ENCODE measurements at places on chromosomes 12 and 14.
A peak's percentile ranks its signal among the peaks of the same experiment; 100 is the strongest.

GRCh38 chr12:32120419-32120818, 13.8 kb downstream of the BICD1 start:
- no peak for DNase-seq

- no peak for DNase-seq
Observed at GRCh38 chr12:89433634-89434033, 81.3 kb upstream of the DUSP6 start.

- peak; percentile 78 for DNase-seq
Observed at GRCh38 chr12:58920102-58920960, at the start of gene LRIG3. Gene LRIG3 (minus strand): TSS chr12:58920504. CDS start chr12:58920235, 269 bp downstream.

- peak; percentile 32 for DNase-seq
Observed at GRCh38 chr14:77790566-77791224, 9.2 kb upstream of the ADCK1 start.

GRCh38 chr12:24418157-24418556, 468.7 kb upstream of the SOX5 start:
- no peak for DNase-seq

- DNase-seq = no peak
Observed at GRCh38 chr12:69755302-69755701, 16.6 kb downstream of the RAB3IP start.

DNA sequence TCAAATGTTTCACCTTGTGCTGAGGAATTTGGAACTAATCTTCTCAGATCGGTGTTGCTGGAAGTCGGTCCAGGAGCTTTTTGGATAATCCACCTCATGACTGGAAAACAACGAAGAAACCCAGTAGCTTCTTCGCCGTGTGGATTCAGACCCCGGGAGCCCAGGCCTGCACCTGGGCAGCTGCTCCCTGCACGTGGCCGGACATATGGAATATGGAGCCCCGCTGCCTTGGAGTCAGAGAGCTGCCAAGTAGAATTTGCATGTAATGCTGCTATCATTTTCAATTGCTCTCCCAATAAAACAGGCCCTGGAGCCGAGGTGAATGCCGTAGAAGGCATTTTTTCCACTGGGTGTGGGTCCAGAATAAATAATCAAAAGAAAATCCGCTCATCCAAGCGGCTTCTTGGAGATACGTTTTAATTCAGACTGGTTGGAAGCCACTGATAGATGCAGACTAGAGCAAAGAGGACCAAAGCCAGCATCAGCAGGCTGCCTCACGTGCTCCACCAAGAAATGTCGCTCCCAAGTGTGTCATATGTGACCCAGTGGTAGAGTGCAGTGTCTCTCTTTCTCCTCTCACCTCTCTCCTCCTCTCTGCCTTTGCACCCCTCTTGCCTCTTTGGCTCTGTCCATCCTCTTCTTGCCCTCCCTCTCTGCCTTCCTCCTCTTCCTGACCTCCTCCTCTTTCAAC, 115.3 kb downstream of the ZNF664 start:
- no peak for DNase-seq

- DNase-seq = no peak
Observed at GRCh38 chr12:14843425-14843887, at the start of gene ART4. Gene ART4 (minus strand): TSS chr12:14843526. CDS start chr12:14843113, 413 bp downstream.

- DNase-seq = no peak
Observed at GRCh38 chr12:131368668-131369071, 342.2 kb upstream of the SFSWAP start.

DNA sequence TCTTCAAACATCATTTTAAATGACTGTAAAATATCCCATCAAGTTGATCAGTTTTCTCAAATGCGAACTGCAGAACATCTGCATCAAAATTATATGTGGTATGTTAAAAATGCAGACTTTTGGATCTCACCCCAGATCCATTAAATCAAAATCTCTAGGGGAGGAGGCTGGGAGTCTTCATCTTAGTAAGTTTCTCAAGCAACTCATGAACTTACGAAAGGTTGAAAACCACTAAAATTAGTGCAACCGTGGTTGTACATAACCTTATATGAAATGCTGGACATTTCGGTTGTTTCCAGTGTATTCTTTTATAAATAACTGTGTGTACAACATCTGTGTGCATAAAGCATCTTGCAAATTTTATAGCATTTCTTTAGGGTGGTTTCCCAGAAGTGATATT, 39.2 kb downstream of the ZFP36L1 start:
- no peak for DNase-seq

DNA sequence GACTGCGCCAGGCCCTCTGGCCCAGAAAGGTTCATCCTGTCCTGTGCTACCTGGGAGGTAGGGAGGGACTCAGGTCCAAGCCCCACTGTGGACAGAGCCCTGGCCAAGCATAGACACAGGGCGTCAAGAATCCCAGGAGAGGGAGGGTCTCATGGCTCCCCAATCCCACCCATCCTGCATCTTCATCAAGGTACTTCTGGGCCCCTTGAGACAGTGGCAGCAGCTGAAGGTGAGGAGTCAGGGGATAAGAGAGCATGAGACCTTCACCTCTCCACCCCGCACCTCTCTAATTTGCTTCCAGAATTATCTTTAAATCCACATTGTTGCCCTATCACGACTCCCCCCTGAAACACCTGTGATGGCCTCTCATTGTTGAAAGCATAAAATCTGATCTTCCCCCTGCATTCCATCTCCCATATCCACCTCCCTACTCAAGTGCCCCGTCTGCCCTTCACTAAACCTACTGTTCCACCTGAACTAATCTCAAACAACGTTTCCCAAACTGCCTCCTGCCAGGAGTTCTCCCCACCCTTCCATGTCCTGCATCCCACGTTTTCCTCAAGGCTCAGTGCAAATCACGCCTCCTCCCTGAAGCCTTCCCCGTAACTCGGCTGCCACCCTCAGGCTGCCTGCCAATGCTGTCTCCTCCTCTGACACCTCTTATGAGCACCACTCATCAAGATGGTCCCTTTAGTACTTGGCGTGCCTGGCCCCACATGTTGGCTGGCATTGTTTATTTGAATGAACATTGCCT, 27.1 kb downstream of the KRT18 start:
- no peak for DNase-seq

DNA sequence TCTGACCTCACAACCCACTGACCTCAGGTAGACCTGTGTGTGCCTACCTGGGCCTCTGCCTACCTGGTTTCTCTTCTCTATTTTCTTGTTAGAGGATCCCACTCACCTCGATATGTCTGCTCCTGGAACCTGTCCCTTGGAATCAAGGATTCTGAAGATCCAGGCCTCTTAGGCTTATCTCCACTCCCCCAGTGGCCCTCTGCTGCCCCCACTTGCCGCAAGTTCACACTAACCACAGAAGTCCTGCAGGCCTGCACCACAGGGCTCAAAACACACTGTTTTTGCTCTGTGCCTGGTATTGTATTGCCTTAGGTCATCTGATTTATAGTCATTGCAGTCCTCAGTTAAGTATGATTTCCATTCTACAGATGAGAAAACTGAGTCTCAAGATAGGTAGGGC, 15.3 kb upstream of the NRXN3 start:
- DNase-seq = no peak

GRCh38 chr12:85625467-85625866, 210.7 kb downstream of the RASSF9 start:
- no peak for DNase-seq

DNA sequence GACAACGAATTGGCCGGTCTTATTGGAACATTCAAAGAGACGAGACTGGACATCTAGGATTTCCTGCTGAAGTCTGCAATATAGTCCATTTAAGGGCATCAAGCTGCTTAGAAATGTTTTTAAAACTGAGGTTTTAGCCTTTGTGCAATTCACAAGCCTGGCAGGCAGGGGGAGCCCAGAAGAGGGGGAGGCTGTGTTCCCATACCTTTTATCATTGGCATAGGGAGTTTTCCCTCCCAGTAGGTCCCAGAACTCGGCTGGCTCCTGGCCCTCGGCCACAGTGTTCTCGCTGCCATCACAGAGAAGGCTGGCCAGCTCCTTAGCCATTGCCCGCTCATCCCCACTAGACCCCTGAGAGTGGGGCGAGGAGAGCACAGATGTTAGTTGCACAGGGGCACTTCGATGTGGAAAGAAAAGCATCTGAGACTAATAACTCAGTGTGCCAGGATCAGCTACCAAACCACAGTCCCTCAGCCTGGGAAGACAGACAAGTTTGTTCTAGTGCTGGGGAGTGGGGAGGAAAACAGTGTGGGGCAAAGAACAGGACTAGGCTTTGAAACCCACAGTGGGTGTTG, 15.1 kb downstream of the AVIL start:
- peak; percentile 48 for DNase-seq

- no peak for DNase-seq
Observed at GRCh38 chr12:10389904-10390303, at the start of gene KLRK1. Gene KLRK1 (minus strand): TSS chr12:10390041. CDS start chr12:10388810, 1,231 bp downstream.

- no peak for DNase-seq
Observed at GRCh38 chr12:92702754-92703679, at the start of gene PLEKHG7. Gene PLEKHG7 (plus strand): TSS chr12:92702989. CDS start chr12:92706632, 3,643 bp downstream.

DNA sequence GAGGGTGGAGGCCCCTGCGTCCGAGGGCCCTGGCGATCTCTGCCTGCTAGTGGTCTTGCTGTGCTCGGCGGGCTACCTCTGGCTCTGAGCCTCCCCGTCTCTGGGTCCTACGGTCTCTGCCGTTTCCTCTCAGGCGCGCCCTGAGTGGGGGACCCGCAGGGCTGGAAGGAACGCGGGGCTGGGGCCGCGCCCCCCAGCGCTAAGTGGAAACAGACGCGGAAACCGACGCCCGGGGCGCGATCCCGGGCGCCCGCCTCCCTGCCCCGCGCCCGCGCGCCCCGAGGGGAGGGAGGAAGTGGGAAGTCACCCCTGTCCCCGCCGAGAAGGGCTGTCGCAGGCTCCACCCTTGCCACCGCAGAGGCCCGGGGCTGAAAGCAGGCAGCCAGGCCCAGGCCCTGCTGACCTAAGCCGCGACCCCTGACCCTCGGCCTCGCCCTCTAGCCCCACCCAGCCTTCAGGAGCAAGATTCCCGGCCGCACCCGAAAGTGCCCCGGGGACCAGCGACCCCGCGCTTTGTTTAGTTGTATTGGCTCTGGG, 831 bp downstream of the CRIP1 start:
- no peak for DNase-seq

DNA sequence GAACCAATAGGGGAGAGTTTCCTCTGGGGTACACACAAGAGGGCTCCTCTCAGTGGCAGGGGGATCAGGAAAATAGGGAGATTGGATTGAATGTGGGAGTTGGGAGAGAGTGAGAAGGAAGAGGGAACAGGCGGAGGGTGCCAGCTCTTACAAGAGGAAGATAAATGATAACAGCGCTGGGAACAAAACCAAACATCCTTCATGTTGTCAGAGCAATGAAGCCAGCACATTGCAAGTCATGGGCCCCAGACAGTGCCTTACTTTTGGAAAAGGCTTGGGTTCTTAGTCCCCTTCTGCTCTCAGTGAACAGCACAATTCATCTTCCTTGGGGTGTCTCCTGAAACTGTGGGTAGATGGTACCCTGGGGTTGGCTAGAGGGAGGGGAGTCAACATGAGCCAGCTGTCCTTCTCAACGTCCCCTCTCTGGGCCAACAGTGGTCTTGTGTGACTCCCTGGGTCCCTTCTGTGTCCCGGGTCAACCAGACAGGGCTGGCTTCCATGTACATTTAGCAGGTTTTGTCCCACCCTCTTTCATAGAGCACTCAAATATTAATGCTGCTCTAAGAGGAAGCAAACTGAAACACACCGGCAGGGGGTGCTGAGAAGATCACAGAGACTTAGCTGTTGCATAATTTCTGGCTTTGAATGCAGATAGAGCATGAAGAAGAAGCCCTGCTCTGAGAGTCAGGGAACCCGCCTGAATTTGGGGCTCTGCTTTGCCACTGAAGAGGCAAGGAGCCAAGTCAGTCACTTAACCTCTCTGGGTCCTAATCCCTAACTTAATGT, 138.5 kb downstream of the ESRRB start:
- DNase-seq = no peak

DNA sequence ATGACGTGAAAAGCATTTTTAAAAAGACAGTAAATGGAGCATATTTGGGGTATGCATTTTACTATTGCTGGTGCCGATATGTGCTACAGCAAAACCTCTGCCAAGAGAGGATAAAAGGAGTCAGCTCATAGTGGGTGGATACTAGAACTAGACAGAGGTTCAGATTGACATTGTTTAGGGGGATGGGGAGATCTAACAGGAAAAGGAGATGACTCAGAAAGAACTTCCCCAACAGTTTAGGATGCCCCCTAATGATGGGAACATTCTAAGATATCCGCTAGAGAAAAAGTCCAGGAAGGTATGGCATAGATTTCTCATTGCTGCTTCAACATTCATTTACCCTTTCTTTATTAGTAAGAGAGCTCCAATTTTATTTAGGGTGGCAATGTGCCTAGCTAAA, 110.5 kb upstream of the CLEC14A start:
- no peak for DNase-seq

GRCh38 chr14:101098641-101099040, 195.1 kb upstream of the RTL1 start:
- DNase-seq = no peak

GRCh38 chr12:57160741-57161140, 13.3 kb upstream of the LRP1-AS start:
- DNase-seq = no peak

GRCh38 chr12:65840793-65841670, 16.7 kb downstream of the HMGA2 start:
- DNase-seq = no peak

DNA sequence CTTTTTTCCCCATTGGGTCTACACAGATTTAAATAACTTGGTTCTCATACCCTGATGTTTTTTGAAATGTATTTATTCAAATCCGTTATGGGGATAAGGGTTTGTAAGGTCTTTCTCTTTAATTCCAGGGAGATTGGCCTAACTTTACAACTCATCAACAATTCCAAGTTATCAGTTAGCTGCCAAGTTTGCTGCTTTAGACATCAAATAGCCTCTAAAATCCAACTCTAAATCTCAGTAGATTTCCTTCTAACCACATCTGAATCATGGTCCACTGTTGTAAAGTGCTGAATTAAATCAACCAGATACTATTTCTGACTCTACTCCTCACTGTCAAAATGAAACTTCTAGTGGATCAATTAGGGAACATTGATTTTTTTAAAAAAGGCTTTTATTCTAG, 364.1 kb upstream of the E2F7 start:
- no peak for DNase-seq

DNA sequence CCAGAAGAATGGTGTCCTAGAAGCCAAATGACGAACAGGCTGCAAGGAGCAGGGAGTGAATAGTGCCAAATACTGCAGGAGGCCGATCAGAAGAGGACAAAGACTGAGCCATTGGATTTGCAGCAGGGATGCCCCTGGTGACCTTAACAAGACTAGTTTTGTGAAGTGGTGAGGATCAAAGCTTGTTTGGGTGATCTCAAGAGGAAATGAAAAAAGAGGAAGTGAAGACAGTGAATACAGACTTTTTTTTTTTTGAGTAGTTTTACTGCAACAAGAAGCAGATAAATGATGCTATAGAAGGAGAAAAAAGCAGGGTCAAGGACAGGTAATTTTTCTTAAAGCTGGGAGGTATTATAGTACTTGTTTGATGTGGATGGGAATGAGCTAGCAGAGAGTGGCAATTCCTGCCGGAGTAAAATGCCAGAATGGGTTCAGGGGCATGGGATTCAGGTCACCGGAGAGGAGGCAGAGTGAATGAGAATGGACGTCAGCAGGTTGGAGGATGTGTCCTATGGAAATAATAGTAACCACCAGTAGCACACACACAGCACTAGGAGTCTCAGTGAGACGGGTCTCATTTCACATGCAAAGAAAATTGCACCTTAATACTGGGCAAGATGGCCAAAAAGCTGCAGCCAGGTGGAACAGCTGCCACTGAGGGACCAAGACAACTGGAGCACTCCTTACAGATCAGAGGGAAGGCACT, 345.8 kb upstream of the CCDC196 start:
- DNase-seq = no peak
